ENCODE measurements at places on chromosomes 3 and 15.

- DNase-seq = no peak
These were observed 180.7 kb upstream of the LMCD1 start for GRCh38 chr3:8320711-8321458.

- DNase-seq = no peak
These were observed 151.1 kb downstream of the IL20RB start for GRCh38 chr3:137108699-137109440.

GRCh38 chr3:139358841-139359562, 15.2 kb downstream of the MRPS22 start:
- no peak for DNase-seq

DNA sequence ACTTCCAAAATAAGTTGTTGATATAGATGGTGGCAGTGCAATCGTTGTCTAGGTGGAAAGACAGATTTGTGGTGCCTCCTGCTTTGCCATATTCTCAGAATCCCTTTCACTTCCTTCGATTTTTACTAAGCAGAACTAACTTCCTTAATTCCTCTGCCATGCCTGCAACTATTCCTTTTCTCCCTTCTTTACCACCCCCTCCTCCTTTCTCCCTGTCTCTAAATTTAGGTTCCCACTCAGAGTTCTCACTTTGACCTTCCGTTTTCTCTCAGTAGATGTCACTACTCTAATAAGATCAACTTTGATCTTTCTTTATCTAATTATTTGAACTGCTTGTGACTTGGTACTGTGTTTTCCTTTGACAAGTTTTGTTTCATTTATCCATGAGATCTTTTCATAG, 351.2 kb downstream of the LPP start:
- DNase-seq = no peak

DNA sequence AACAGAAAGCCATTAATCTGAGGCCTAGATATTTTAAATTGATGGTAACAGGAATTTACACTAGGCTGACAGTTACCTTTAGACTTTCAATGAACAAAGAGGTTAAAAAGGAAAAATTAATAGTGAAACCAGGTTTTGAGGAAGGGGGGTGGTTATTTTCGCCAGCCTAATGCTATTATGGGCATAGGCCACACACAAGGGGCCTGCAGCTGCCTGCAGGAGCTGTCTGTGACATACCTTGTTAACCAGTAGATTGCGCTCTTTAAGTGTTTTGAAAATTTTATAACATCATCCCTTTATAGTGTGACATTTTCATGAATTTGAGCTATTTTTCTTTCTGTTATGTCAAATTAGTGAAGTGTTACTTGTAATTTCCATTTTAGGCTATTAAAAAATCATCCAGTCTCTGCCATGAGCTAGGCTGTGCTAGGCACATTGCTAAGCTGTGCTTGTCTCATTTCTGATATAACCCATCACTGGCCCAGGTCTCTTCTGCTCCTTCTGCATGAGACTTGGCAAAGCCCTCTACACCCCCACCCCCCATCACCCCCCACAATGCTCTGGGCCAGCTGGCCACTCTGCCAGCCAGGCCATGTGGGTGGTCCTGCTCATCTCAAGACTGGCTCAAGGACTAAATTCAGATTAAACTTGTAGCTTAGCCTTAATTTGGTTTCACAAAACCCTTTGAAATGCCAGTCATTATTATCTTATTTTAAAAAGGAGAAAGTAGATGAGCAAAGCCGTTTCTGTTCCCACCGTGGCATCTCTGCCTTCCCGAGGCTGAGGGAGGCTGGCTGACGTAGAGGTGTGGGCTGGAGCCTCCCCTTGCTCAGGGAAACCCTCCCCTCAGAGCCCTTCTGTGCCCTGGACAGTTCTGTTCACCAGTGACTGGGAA, 48.4 kb upstream of the SEC22A start:
- no peak for DNase-seq

GRCh38 chr3:165462636-165463334, 266.6 kb upstream of the SLITRK3 start:
- DNase-seq = no peak

GRCh38 chr3:28039829-28040228, 201.6 kb upstream of the CMC1 start:
- DNase-seq = no peak

GRCh38 chr3:40186508-40186907, 123.0 kb upstream of the EIF1B start:
- DNase-seq = no peak

DNA sequence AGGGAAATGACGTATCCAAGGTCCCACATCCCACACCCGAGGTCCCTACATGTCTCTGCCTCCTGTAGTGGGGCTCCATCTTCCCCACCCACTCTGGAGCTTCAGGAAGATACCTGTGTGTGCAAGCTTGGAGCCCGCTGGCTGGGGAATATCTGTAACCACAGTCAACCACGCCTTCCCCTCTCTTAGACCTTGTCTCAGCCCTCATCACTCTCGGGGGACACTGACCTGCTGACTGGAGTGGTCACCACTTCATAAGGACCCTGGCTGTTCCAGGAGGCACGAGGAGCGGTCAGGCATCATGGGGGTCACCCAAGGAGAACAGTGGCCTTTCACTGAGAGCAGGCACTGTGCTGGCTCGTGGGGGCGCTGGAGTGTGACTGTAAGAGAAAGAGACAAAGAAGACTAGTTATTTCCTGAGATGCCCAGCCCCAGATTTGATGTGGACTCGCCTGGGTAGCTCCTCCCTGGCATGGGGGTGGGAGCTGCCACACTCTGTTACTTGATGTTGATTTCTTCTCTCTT, 48.6 kb downstream of the CTXND1 start:
- DNase-seq = no peak

DNA sequence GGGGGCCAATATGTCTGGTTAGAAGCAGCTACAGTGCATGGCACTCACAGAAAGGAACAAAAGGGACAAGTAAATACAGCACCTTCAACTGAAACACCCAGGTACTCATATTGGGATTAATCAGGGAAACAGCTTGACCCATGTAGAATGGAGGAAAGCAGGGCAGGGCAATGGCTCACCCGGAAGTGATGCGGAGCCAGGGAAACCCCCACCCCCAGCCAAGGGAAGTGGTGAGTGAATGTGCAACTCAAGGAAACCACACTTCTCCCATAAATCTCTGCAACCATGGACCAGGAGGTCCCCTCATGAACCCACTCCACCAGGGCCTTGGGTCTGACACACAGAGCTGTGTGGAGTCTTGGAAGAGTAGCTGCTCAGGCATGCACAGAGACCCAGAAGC, 117.1 kb downstream of the MTHFS start:
- no peak for DNase-seq

DNA sequence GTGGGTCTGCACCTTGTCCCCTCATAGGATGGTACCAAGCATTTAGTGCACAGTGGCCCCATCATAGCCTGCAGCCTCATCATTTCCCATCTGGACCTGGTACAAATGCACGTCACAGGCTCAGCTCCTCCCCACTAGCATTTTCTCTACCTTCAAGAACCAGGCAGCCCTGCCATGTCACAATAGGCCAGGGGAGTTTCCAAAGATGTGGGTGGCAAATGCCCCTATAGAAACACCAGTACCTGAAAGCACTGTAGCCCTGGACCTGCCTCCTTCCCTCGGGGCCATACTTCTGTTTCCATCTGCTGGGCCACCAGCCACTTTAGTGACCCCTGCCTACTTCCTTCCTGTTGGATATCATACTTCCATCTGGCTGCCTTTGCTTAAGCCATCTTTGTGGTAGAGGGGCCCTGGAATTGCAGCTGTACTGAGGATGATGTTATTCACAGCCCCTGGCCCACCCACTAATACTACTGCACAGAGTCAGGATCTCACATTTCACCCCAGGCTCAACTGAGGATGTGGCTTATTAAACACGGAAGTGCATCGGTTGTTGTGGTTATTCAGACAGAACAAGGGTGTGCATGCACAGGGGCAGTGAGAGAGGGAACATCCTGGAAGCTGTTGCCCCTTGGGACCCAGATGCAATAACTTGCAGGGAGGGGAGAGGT, 3.8 kb downstream of the TCTA start:
- peak; percentile 49 for DNase-seq

GRCh38 chr3:48962939-48963338, 27.1 kb upstream of the P4HTM start:
- DNase-seq = no peak
